ENCODE measurements at places on chromosomes 16 and 17.

DNA sequence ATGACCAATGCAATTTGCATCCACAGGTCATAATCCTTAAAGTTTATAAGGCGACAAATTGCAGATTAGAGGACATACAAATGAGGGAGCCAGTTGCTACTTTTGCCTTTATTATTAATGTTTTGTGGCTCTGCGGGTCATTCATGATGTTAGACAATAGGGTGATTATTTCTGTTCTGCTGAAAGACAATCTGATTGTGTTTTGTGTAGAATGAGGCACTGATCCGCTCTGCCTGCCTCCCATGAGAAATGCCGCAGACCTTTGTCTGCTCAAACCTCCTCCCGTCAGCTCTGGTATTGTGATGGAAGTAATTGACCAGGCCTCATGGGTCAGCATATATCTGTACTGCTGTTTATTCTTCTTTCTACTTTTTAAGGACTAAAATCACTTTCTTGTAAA, 224.9 kb downstream of the PRKCA start:
- no peak for DNase-seq

GRCh38 chr17:75878174-75878998, at the start of gene TRIM47:
Gene TRIM47, minus strand, starts transcription at chr17:75878581. Its CDS starts 33 bp downstream, at chr17:75878548.
- no peak for DNase-seq

DNA sequence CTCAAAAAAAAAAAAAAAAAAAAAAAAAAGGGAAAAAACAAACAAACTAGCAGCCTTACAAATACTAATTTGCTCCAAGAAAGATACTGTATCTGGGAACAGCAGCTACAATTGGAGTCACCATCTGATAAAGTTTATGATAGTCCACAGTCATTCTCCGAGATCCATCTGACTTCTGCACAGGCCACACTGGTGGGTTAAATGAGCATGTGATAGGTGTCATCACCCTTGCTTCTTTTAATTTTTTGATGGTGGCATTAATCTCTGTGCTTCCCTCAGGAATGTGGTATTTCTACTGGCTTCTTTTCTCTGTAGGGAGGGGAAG, 49.6 kb downstream of the BCL7C start:
- DNase-seq = no peak

GRCh38 chr16:75261590-75262078, 10.2 kb upstream of the BCAR1 start:
- DNase-seq = no peak

DNA sequence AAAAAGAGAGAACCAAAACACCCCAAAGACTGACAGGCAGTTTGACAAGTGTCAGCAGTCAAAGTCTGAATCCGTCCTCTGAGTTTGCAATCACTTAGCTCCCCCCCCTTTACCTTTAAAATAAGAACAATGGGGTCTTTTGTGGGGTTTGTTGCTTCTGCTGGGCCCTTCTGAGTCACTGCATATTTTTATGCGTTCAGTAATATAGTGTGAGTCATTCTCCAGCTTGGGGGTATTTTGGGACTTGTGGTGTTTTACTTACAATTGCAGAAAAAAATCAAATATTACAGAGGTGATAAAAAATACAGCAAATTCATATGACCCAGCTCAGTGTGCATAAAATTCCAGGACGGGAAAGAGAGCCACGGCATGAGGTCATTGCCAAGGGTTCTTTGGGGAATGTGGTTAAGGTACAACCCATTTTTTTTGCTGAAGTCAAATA, 120.1 kb downstream of the CYLD start:
- DNase-seq = peak; percentile 23

DNA sequence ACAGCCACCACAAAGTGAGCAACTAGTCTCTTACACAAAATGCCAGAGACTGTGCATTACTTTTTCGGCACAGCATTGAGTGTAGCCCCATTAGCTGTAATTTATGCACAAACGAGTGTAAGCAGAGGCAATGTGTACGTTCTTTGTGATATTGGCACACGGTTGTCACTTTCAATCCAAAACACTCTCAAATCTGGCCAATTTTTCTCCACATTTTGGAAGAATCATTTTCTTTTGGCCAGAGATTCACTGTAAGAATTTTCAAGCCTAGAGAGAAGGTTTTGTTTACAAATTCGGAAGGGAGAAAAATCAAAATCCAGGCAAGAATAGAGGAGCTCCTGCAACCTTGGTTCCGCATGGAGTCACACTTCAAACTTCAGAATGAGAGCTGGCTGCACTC, 15.4 kb upstream of the KIF2B start:
- DNase-seq = no peak

DNA sequence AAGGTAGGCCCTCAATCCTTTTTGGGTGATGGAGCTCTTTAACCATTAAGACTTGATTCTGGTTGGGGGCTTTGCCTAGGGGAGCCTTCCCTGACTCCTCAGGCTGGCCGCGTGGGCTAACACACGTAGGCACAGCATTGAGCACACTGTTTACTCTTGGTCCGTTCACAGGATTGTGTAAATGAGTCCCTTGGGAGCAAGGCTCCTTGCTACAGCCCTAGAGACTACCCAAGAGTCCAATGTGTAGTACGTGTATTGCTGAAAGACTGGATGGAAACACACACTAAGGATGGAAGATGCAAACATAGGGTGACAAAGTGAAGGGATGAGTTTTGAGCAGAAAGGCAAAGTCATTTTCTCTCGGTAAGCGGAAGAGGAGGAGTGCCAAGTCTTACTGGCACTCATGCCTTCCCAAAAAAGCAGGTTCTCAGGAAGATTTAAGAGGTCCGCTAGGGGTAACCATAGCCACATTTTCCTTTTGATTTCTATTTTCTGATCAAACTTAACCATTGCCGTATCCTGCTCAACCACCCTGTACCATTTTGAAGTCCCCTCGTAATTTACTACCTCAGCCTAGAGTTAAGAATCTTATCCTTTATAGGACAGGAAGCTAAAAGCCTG, 911 bp upstream of the ITGA2B start:
- no peak for DNase-seq

DNA sequence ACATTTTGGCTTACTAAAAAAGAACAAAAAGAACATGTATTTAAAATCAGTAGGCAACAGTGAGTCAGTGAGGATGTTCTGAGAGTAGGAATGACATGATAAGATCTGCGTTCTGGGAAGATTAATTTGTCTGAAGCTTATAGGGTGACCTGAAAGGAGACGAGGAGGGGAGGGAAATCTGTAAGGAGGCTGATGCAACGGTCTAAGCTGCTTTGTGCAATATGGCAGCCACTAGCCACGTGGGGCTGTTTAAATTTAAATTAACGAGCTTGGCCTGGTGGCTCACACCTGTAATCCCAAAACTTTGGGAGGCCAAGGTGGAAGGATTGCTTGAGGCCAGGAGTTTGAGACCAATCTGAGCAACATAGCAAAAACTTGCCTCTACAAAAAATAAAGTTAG, 181.6 kb upstream of the CACNG3 start:
- no peak for DNase-seq

DNA sequence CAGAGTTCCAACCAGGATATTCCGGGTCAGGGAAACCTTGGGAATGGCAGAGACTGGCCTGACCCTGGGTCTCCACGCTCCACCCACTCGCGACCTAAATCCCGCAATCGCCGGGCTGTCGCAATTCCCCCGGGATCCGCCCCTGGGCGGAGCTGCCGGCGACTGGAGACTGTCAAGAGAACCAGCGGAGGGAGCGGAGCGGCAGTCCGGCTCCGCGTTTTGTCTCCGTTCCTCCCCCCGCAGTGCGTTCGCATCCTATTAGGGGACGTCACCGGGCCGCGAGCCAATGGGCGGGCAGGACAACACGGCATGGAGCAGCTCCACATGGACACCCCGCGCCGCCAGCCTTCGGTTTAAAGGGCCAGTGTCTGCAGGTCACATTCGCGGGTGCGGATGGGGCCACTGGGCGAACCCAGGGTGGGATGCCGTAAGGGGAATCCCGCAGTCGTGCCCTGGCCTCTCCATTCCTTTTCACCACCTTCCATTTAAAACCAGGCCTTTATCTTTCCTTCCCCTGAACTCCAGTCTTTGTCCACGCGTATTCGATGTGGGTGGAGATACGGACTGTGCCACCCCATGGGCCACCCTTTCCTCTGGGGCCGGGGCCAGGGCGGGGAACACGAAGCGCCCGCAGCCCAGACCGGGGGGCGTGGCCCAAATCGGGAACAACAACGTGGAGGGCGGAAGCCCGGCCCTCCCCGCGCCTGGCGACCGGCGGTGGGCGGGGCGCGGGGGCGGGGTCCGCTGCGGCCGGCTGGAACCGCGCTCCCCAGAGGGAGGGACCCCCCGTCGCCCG, 764 bp upstream of the MNT start:
- DNase-seq = peak; percentile 100

DNA sequence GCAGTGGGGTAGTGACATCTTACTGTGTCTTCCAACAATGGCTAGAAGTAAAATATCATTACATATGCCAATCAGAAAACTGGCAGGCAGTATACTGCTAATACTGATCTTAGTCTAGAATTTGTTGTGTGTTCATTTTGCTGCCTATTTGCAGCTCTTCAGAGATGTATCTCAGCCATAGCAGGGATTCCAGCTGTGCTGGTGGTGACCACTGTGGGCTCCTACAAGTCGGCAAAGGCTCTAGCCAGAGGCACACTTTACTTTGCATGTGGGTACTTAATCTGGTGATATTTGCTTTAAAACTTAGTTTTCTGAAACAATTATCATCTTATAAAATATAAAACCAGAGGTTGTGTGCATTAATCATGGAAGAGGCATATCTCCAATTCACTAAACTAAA, 70.0 kb downstream of the TMC6 start:
- DNase-seq = no peak

DNA sequence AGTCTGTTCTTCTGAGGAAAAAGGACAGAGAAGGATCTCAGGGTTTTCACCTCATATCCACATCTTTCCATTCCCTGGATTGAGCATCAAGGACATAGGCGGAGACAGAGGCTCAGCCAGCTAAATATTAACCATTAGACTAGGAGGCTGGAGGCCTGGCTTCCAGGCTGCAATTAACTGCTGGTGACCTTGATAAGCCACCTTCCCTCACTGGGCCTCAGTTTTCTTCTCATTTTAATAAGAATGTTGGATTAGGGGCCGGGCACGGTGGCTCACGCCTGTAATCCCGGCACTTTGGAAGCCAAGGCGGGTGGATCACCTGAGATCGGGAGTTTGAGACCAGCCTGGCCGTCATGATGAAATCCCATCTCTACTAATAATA, 25.6 kb upstream of the CNOT1 start:
- DNase-seq = no peak

- DNase-seq = no peak
Measured at GRCh38 chr16:89233678-89234490, 16.4 kb downstream of the ZNF778 start.

GRCh38 chr16:2191446-2191706, 5.0 kb downstream of the CASKIN1 start:
- no peak for DNase-seq

DNA sequence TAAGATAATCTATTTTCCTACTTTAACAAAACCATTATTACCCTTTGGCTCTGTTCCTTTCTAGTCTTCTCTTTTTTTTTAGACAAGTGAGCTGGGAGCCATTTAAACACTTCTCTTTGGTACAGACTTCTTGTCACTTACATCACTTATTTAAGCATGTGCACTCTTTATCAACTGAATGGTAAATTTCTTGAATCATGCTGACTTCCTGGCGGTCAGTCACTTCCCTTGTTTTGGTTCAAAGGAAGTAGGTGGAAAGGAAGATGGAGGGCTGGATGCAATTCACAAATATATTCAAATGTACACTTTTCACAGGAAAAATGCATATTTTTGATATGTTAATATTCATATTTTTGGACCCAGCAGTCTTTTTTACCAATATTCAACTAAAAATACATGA, 97.1 kb downstream of the ITFG1 start:
- DNase-seq = no peak

DNA sequence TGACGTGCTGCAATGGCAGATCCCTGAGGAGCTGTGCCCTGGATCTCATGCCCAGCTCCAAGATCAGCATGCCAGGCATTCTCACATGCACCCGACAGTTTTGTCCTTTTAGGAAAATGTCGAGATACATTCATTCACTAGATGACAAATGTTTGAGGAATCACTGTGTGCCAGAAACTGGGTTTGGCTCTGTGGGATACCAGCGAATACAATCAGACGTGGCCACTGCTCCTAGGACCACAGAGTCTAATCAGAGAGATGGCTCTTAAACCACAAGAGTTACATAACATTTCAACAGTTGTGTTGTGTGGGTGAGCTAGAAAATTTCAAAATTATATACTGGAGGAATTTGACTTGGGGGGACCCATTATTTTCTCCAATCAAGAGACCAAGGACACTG, 579.7 kb downstream of the CDH13 start:
- DNase-seq = no peak

DNA sequence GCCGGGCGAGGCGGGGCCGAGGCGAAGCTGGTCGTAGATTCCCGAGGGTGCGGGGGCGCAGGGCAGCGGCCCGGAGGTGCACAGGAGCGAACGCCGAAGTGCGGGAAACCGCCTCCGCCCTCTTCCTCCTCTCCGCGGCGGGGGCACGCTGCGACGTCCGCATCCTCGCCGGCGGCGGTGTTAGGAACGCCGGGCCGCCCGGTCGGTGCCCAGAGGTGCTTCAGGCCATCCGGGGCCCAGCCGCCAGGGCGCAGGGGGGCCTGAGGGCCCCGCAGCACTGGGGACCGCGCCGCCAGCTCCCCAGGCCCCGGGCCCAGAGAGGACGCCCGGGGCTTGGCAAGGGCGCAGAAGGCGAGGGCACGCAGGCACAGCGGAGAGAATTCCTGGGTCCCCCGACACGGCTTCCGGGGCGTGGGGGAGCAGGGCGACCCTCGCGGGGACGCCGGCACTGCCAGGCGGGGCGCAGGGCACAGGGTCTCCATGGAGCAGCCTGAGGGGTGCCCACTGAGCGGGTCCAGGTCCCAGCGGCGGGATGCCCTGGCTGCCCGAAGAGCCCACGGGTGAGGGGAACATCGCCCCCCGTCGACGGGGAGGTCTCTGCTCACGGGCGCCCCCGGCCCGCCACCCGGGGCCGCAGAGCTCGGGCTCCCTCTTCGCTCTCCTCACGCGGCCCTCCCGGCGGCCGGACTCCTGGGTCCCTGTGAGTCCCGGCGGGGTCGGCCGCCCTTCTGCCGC, 576 bp downstream of the EPOP start:
- DNase-seq = no peak

DNA sequence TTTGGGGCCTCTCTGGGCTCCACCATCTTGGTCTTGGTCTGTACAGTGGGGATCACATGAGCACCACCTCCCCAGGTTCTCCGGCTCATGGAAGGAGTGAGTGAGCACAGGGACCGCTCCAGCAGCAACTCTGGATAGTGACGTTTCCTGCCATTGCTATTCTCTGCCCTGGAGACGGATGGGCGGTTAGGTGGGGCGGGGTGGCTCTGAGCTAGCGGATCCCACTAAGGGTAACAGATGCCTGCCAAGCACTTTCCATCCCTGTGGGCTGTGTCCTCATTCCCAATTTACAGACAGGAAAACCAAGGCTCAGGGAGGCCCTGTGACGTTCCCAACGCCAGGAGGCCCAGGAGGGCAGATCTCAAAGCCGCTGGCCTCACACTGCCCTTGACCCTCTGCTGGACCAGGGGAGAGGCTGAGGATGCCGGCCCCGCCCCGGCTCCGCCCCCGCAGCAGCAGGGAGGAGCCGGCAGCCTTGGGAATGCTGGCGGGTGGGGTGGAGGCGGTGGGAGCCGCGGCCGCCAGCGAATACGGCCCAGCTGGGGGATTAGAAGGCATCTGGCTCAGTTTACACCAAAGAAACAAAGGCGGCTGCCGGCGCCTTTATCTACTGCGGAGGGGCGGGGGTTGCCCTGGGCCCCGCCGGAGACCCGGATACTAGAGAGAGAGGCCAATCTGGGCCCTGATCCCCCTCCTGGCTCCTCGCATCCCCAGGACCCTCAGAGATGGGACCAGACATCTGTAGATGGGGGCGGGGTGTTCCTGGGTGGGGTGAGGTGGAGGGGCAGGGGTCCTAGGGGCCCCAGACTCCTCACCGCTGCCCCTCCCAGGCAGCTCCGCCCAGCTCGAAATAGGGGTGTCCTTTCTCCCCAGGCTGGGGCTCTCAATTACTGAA, 122.3 kb upstream of the CIBAR2 start:
- DNase-seq = peak; percentile 73

All from AG04450 (cell line).